ENCODE measurements at places on chromosomes 12 and 14.

- peak; percentile 57 for DNase-seq
These were observed at the start of gene C14orf132 for GRCh38 chr14:96038920-96039632. TSS of gene C14orf132 (plus strand) at chr14:96039362. CDS start at chr14:96039501, 139 bp downstream.

- no peak for DNase-seq
These were observed 1540.3 kb upstream of the TMEM132C start for GRCh38 chr12:126726481-126727217.

- no peak for DNase-seq
These were observed 16.2 kb downstream of the KIF21A start for GRCh38 chr12:39426636-39427240.

GRCh38 chr12:214003-214741 is at the start of gene SLC6A12:
TSS of gene SLC6A12 (minus strand) at chr12:214157. CDS start at chr12:209986, 4,171 bp downstream.
- no peak for DNase-seq

GRCh38 chr12:12432364-12432763 is 75.5 kb downstream of the BORCS5 start:
- DNase-seq = peak; percentile 84

DNA sequence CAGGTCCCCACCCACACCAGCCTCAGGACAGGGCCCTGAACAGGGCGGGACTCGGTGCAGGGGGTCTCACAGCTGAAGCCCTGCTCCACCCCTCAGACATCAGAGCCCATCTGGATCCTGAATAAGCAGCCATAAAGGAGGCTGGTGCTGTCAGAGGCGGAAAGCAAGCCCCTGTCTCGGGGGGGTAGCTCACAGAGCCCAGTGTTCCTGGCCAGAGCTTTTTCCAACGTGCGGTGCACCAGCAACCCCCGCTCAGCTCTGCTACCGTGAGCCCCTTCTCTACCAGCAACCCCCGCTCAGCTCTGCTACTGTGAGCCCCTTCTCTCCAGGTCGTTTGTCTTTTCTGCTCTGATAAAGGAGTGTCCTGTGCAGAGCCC is 136.5 kb upstream of the SFSWAP start:
- DNase-seq = no peak

DNA sequence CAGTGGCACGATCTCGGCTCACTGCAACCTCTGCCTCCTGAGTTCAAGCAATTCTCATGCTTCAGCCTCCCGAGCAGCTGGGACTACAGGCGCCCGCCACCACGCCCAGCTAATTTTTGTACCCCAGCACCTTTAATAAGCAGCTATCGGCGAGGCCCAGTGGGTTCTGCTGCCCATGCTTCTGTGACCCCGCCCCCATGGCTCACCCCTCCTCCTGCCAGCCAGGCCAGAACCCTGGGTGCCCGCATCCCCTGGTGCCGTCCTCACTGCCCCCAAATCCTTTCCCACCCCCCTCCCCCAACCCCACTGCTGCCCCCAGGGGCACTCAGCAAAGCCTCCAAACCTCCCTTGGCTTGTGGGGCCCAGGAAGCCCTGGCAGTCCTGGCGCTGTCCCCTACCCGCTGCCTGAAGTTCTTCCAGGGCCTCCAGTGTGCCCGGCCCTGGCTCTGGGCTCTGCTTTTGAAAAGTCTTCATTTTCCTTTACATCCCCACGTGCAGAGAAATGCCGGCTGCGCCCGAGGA is 14.5 kb downstream of the BAG5 start:
- DNase-seq = no peak

- DNase-seq = no peak
These were observed 100.5 kb upstream of the LMNTD1 start for GRCh38 chr12:25653487-25654175.

- DNase-seq = no peak
These were observed 167.4 kb downstream of the KIF26A start for GRCh38 chr14:104305511-104306449.

GRCh38 chr12:21788089-21788983 is 13.8 kb upstream of the KCNJ8 start:
- no peak for DNase-seq

DNA sequence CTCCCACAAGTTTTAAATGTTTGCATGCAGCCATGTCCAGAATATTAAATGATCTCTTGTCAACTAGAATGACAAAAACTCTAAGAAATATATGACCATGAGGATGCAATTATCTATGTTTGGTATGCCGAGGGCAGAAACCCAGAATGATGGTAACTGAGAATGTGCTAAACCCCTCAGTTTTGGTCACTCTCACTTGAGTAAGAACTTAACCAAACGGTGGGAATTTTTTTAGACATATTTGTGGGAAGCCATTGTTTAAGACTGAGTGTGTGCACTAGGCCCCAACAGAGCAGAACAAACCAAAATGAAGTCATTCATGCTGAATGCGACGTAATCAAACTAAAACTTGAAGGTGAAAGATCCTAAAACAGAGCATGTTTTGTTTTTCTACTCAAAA is 1927.9 kb upstream of the SEL1L start:
- DNase-seq = peak; percentile 34

DNA sequence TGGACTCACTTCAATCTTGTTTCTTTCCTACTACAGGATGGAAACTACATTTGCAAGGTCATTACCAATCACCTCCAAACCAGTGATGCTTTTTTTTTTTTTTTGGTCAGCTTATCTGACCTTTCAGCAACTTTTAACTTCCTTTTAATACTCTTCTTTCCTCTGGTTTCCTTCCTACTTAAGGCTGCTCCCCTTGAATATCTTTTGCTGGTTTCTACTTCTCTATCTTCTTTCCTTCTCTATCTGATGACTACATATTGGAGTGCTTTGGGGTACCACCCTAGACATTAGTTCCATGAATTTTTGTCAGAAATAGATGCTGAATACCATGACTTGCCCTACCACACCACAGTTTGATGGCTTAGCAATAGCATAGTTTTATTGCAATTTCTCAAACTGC is 197.7 kb upstream of the DDHD1 start:
- DNase-seq = no peak

DNA sequence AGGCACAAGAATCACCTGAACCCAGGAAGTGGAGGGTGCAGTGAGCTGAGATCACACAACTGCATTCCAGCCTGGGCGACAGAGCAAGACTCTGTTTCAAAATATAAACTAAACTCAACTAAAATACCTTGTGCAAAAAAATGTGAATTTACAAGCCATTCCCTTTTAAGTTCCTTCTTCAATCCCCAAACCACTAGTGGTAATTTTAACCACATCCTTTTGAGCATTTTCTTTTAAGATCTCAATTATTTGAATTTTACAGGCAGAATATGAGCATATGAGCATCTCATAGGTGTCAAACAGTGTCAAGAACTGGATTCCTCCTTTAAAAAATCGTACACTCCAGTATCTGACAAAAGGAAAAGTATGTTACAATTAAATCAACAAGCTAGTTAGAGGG is 57.0 kb upstream of the NPFF start:
- DNase-seq = no peak

DNA sequence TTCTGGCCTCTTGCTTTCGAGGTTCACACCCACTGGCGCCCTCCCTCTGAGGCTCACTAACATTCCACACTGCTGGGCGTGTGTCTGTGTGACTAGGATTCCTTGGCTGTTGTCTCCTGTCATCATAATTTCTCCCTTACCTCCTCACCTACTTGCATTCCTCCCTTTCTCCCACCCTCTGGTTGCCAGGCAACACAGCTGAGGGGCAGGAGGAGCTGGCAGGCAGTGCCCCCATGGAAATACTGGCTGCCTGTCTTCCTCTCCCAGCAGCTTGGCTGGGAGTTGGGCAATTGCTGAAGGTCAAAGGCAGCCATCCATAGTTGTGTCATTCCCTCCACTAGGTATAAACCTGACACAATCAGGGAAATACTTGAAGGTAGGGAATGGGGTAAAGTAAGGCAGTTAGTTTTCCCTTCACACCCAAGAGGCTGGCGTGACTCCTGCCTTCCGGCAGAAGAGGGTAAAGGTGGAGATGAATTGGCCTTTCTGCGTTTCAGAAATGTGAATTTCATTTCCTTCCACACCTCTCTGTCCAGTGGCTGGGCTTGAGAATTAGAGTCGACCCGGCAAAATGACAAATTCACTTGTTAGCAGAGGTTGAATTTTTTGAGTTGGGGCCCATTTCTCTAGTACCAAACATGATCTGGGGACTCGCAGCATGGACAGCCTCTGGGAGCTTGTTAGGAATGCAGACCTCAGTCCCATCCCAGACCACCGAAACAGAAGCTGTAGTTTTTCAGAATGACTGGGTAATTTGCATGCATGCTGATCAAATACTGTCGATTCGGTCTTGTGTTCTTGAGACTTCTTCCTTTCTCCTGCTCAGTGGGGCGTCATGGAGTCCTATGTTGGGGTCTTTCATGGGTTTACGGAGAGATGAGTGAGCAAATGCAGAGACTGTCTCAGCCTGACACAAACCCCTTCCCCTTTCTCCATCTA is 24.3 kb upstream of the EMP1 start:
- peak; percentile 76 for DNase-seq

DNA sequence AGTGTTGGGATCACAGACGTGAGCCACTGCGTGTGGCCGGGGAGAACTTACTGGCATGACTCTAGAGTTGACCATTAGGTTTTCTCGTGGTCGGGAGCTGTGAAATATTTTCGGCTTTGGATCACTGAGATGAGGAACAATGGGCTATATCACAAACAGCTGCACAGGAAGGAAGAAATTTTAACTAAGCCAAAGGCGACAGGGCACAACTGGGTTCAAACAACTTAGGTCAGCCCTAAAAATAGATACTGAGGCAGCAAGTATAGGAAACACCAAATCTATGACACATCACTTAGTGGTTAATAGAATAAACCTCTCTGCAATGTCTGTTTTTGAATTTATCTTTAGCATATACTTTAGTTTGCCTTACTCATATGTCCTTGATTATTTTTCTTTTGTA is 162.9 kb downstream of the LRIG3 start:
- DNase-seq = peak; percentile 90

DNA sequence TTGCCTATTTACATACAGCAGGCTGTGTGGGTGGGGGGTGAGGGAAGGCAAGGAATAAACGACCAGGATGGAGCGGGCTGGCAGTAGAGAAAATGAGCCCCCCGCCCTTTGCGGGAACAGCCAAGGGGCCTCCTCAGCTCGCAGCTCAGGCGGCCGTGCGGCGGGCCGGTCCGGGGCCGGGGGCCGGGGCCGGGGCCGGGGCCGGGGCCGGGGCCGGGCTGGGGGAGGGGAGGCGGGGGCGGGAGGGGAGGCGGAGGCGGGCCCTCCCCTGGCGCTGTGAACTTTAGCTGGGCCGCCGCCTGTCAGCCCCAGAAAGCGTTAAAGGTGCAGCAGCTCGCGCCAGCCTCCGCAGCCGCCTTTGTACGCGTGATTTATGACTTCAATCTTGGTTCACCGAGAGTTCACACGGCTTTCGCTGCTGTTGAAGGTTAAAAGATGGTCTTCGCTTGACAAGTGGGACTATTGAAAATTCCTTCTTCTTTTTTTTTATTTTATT is 28.8 kb downstream of the HOXC4 start:
- DNase-seq = peak; percentile 33

- DNase-seq = no peak
These were observed 41.8 kb upstream of the CCDC196 start for GRCh38 chr14:66444271-66444927.

- DNase-seq = no peak
These were observed 28.4 kb downstream of the AREL1 start for GRCh38 chr14:74684434-74684833.

DNA sequence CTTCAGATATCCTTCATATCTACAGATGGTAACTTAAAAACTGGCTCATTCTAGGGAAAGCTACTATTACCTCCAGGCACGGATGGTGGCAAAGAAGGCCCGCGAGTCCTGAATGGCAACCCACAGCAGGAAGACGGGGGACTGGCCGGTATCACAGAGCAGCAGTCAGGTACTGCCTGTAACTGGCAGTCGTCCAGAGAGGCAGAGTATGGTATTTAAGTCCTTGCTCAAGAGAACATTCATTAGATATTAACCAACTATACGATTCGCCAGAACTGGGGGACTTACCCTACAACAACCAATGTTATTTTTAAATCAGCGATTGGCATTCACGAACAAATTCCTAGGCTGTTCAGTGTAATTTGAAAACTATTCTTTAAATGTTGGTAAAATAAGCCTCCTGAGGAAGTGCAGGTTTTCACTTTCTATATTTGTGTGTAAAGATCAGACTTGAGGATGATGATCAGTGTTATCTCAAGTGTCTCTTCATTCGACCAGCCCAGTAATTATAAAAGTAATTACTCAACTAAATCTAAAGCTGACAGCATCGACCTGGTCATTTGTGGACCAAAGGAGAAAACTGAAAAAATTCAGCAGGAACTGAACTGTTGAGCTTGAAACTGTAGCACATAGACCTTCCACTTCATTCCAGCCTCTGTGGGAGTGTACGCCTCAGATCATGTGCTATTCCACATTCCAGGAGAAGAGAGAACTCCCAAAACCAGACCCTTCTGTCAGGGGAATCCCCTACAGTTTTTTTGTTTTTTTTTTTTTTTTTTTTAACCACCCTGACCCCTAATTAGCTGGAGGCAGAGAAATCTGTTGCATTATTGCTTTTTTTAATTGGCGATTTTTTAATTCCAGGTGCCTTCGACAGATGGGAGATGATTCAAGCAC is 75.6 kb downstream of the ESR2 start:
- DNase-seq = no peak

DNA sequence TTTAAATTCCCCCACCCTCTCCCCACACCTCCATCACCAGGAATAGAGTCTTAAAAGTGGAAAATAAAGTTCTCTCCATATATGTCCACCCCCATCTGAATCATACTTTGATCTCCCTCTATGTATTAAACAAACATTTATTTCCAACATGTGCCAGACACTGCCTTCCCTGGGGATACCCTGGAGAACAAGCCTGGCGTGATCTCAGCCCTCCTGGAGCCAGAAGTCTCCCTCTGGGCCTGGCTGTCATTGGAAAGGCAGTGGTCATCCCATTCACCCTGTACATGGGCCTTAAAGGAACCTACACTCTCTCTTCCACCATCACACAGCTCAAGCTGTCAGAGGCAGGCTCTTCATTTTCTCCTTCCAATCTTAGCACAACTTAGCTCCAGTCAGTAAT is 143.6 kb downstream of the EMP1 start:
- peak; percentile 38 for DNase-seq

- DNase-seq = peak; percentile 32
These were observed 68.9 kb upstream of the CISTR start for GRCh38 chr12:53820514-53821306.

DNA sequence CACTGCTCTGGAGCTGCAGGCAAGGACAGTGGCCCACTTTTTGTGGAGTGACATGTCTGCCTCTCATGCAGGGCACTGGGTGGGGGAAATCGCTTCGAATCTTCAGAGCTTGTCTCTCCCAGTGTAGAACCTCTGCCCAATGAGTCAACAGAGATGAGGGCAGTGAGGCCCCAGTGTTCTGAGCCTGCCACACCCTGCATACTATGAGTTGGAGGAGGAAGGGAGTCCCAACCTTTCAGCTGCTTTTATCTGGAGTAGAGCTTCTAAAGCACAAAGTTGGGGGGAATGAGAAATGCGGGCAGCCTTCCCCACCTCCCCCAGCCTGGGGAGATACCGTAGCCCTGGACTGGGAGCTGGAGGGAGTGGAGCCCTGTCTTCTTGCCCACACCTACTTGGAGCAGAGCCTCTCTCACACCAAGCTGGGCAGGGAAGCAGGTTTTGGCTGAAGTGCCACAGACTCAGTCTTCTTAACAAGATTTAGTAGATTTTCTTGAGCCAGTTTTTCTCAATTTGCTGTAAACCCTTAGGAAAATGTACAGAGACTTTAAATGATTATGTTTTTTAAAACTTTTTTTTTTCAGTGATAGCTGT is 159.1 kb downstream of the ADGRD1 start:
- no peak for DNase-seq

- peak; percentile 47 for DNase-seq
These were observed 9.2 kb downstream of the GLIPR1 start for GRCh38 chr12:75489613-75490210.

Measured in fibroblast of skin of right quadriceps (primary cell).